Stomach (tissue), 19 donors: ENCODE measurements at places on chromosomes 12 and 14.

- DNase-seq: no peak
These were observed 176.7 kb upstream of the BCL2L14 start for GRCh38 chr12:11893998-11894397.

- DNase-seq: no peak
These were observed 117.8 kb downstream of the TTC7B start for GRCh38 chr14:90698379-90698869.

- no peak for DNase-seq
These were observed 131.3 kb downstream of the PHLDA1 start for GRCh38 chr12:75900226-75900625.

DNA sequence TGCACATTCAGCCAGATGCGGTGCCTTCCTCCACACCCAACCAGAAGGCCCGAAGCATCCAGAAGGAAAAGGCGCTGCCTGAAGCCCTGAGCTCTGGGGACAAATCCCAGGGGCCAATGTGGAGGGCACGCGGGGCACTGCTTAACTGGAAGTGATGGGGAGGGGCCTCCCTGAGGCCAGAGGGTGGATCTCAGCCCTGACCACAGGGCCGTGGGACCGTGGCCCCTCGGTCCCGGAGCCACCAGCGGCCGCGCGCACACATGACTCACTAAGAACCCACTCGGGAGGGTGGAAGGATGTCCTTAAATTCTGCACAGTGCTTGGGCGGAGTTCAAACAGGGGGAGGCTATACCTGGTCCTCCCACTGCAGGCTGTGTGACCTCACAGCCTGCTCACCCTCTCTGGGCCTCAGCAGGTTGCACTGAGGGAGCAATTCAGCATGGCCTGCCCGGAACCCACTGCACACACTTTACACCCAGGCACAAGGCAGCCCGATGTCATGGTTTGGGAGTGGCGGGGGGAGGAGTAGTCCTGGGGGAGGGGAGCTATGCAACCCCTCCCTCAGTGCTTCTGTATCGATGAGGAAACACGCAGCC is 89.5 kb downstream of the RFLNA start:
- no peak for DNase-seq

DNA sequence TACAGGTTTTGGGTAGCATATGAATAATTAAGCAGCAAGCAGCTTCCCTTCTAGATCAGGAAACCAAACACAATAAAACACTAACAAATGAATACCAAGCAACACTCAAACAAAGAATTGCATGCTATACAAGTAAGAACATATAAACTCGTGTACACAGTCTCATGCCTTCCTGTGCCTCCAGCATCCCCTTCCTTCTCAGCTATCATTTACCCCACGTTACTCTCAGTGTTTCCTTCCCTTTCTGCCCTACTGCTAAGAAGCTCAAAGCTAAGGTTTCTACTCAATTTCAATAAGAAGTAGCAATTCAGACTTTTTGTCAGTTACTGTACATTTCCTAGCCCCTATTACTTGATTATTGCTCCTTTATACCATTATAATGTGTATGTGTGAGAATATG is 81.0 kb downstream of the DUSP16 start:
- no peak for DNase-seq

- peak; percentile 97 for DNase-seq
These were observed 4.7 kb upstream of the GPR84 start for GRCh38 chr12:54368709-54369596.

DNA sequence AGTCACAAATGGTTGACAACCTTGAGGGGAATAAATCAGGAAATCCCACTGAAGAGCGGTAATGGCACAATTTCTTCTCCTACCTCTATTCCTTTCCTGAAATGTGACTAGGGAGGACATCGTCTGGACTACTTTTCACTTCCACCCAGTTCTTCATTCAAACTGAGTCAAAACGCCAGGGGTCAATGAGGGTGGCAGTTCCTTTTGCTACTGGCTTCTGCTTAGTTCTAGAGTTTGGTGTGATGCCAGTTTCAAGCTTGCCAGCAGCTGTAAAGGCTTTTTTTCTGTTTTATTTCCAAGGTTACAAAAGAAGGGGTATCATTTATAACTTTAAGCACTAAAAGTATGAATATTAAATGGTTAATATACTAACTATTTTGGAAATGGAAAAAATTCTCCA is 286.5 kb downstream of the SOX5 start:
- no peak for DNase-seq

- no peak for DNase-seq
These were observed 42.0 kb upstream of the TSPAN9 start for GRCh38 chr12:3035171-3035570.

- DNase-seq: peak; percentile 47
These were observed 494 bp downstream of the TMTC3 start for GRCh38 chr12:88142610-88142991.

DNA sequence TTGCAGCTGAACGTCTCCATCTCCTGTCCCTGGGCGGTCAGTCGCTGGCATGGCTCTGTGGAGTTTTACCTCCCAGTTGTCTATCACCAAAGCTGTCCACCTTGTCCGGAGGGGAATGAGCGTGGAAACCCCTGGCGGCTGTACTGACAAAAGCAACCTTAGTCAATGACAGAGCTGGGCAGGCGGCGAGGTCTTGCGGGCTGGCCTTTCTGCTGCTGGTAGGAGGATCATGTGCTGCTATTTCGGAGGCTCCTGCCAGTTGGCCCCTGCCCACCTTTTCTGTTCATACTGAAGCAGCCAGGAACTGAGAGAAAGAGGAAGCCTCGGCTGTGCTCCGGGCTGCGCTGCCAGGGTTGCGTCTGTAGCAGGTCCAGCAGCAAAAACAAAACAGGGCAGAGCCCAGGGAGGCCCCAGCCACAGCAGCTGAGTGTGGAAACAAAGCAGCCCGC is 57.7 kb downstream of the HMGA2 start:
- peak; percentile 75 for DNase-seq

GRCh38 chr12:123134271-123134671 is 16.6 kb downstream of the PITPNM2 start:
- DNase-seq: no peak

- DNase-seq: peak; percentile 25
These were observed 4.9 kb upstream of the WIF1 start for GRCh38 chr12:65125975-65126374.

- DNase-seq: peak; percentile 75
These were observed 3.4 kb downstream of the RHOF start for GRCh38 chr12:121789800-121790728.

GRCh38 chr14:102795060-102795925 is 18.0 kb downstream of the TRAF3 start:
- DNase-seq: peak; percentile 66

DNA sequence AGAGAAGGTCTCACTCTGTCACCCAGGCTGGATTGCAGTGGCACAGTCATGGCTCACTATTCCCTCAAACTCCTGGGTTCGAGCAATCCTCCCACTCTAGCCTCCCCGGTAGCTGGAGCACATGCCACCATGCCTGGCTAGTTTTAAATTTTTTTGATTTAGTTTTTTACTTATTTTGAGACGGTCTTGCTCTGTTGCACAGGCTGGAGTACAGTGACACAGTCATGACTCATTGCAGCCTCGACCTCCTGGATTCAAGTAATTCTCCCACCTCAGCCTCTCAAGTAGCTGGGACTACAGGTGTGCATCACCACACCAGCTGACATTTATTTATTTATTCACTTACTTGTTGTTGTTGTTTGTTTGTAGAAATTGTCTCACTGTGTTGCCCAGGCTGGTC is 22.2 kb upstream of the DIP2B start:
- DNase-seq: no peak

DNA sequence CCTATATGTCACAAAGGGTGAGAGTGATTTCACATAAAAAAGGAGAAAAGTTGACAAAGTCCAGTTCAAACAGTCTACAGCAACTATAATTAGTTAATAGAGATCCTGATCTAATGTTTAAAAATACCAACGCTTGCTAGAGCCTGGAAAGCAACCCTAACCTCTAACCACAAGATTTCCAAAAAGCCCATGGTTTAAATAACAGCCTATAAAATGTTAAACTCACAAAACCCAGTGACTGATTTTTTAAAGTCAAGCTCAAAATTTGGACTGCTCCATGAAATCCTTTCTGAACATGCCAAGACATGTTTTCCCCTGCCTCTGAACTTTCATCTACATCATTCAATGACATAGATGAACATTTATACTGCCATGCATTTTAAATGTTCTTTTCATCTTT is 81.6 kb downstream of the PLEKHG7 start:
- no peak for DNase-seq

DNA sequence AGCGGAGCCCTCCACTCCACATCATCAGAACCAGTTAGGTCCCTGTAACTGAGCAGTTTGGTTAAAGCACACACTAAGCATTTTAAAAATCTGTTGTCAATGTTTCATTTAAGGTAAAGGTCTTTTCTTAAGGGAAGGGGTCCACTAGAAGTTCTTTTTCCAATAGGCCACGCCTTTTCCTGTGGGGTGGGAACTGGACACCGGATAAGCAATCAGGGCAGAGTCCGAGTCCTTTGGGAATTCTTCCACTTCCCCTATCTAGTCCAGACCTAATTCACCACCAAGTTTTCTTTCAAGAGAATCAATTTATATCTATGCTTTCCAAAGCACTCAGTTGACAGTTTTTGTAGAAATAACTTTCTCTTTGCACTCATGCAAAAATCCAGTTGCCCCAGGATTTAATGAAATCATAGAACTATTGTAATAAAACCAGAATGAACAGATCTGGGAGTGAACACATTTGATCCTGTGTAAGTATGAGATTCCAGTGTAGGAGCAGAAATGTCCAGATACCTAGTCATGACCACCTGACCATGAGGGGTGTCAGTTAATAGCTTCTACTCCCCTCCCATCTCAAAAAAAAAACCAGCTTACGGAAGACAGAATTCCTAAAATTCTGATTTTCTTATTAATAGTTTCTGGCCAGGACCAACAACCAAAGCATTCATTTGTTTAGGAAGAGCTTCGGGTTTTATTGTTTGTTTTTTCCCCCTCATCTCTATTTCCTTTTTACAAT is 11.7 kb downstream of the VPS37B start:
- DNase-seq: no peak

DNA sequence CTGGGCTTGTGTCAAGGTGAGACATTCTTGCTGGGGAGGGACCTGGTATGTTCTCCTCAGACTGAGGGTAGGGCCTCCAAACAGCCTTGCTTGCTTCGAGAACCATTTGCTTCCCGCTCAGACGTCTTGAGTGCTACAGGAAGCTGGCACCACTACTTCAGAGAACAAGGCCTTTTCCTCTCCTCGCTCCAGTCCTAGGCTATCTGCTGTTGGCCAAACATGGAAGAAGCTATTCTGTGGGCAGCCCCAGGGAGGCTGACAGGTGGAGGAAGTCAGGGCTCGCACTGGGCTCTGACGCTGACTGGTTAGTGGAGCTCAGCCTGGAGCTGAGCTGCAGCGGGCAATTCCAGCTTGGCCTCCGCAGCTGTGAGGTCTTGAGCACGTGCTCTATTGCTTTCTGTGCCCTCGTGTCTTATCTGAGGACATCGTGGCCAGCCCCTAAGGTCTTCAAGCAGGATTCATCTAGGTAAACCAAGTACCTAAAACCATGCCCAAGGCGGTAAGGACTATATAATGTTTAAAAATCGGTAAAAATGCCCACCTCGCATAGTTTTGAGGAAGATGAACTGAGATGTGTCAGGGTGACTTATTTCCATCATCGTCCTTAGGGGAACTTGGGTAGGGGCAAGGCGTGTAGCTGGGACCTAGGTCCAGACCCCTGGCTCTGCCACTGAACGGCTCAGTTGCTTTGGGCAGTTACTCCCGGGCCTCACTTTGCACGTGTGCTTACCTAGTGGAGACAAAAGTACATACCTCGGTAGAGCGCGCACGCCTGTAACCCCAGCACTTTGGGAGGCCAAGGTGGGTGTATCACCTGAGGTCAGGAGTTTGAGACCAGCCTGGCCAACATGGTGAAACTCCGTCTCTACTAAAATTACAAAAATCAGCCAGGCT is 4.3 kb downstream of the GAPDH start:
- no peak for DNase-seq

GRCh38 chr14:95314609-95315008 is 5.1 kb downstream of the CLMN start:
- DNase-seq: peak; percentile 49

GRCh38 chr12:123559468-123559867 is 24.9 kb upstream of the TMED2 start:
- no peak for DNase-seq

GRCh38 chr12:15206338-15206737 is 14.9 kb downstream of the RERG start:
- DNase-seq: no peak

DNA sequence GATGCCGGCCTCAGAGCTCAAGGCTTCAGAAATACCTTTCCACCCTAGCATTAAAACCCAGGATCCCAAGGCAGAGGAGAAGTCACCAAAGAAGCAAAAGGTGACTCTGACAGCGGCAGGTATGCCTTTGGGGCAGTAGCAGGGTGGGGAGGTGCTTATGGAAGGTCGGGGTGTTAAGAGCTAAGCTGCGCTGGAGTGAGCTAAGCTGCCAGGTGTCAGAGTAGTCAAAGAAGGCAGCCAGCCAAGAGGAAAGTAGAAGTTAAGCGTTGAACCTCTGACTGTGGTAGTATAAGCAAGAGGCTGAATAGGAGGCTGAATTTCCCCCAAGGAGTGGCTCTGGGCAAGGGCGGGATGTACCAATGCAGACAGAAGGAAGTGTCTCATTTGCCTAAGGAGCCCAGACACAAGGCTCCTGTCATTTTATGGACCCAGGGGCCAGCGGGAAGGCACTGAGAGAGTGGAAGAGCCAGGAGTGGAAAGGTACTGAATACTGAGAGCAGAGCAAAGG is 29.2 kb downstream of the DYRK4 start:
- DNase-seq: no peak

DNA sequence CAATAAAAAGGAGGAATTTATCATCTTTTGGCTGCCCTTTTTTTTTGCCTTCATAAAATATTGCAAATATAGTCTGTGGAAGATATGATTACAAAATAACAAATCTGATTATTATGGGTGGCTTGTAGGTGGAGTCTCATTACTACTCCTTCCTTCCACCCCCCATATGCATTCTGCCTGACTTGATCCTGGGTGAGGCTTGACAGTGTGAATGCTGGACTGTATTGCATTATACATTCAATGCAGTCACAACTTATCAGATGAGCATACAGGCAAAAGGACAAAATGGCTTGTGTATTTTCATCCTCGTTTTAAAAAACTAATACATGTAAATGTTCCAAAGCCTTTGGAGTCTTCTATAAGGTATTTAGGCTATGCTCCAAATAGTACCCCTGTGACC is 186.3 kb downstream of the ANO4 start:
- no peak for DNase-seq

GRCh38 chr14:78593949-78594348 is 423.8 kb downstream of the NRXN3 start:
- DNase-seq: no peak

- no peak for DNase-seq
These were observed 26.0 kb downstream of the ZFHX2 start for GRCh38 chr14:23525611-23526010.
